ENCODE measurements at places on chromosomes 3 and 15. TPM values are rescaled to one million over a fixed set of nuclear protein-coding genes. Genes with fewer than 3 reads are reported as not detected.

CPN2 gene
- not detected for total RNA-seq

THOC7 gene
- 19.4 TPM for total RNA-seq

LHFPL4 gene
- total RNA-seq: 0.54 TPM

FGD5 gene
- total RNA-seq: 12.3 TPM

CCRL2 gene
- 13.5 TPM for total RNA-seq

FANCD2OS gene
- not detected for total RNA-seq

AADAC gene
- 89.9 TPM for total RNA-seq

GRCh38 chr3:50174947-50175524, 16.4 kb upstream of the GNAT1 start:
- H3K36me3 ChIP-seq: peaks cover 4% of the 10 kb centered on the region
- no peaks in the 10 kb centered on the region for H3K27me3 ChIP-seq
- H3K4me1 ChIP-seq: peaks cover 47% of the 10 kb centered on the region

GRCh38 chr3:129382366-129382765, 46.1 kb downstream of the EFCAB12 start:
- H3K4me3 ChIP-seq: no peak overlapping the region
- H3K36me3 ChIP-seq: no peaks in the 10 kb centered on the region
- DNase-seq: no peak
- H3K4me1 ChIP-seq: no peaks in the 10 kb centered on the region

- H3K36me3 ChIP-seq: no peaks in the 10 kb centered on the region
- no peaks in the 10 kb centered on the region for H3K27me3 ChIP-seq
- no peak for DNase-seq
- no peaks in the 10 kb centered on the region for H3K4me1 ChIP-seq
- H3K27ac ChIP-seq: no peak overlapping the region
Measured at GRCh38 chr3:164417955-164418354, 660.3 kb downstream of the SI start.

GRCh38 chr15:34239151-34239808, 14.5 kb downstream of the EMC4 start:
- DNase-seq: no peak
- no peaks in the 10 kb centered on the region for H3K4me1 ChIP-seq
- peaks cover 73% of the 10 kb centered on the region for H3K36me3 ChIP-seq
- H3K27ac ChIP-seq: no peak overlapping the region
- no peak overlapping the region for H3K4me3 ChIP-seq

DNA sequence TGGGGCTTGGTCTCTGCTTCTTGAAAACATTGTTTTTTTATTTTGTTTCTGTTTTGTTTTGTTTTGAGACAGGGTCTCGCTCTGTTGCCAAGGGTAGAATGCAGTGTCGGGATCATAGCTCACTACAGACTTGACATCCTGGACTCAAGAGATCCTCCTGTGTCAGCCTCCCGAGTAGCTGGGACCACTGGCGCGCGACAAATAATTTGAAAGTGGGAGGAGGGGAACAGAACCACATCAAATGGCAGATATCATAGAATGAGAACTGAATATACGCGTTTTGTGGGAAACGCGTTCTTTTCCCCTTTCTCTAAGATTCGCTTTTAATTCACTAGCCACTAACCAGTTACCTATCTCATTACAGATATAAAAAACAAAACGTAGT, 641 bp upstream of the VPS13C start:
- H3K27me3 ChIP-seq: no peaks in the 10 kb centered on the region
- no peak for DNase-seq
- peak overlapping the region; percentile 87 for H3K4me3 ChIP-seq
- peaks cover 14% of the 10 kb centered on the region for H3K4me1 ChIP-seq
- H3K27ac ChIP-seq: peak overlapping the region; percentile 92
- H3K36me3 ChIP-seq: no peaks in the 10 kb centered on the region

GRCh38 chr3:58626841-58627569, 39.6 kb downstream of the FAM3D start:
- H3K36me3 ChIP-seq: no peaks in the 10 kb centered on the region
- no peak for DNase-seq
- H3K4me1 ChIP-seq: peaks cover 31% of the 10 kb centered on the region
- H3K27me3 ChIP-seq: no peaks in the 10 kb centered on the region
- H3K27ac ChIP-seq: peak overlapping the region; percentile 37

DNA sequence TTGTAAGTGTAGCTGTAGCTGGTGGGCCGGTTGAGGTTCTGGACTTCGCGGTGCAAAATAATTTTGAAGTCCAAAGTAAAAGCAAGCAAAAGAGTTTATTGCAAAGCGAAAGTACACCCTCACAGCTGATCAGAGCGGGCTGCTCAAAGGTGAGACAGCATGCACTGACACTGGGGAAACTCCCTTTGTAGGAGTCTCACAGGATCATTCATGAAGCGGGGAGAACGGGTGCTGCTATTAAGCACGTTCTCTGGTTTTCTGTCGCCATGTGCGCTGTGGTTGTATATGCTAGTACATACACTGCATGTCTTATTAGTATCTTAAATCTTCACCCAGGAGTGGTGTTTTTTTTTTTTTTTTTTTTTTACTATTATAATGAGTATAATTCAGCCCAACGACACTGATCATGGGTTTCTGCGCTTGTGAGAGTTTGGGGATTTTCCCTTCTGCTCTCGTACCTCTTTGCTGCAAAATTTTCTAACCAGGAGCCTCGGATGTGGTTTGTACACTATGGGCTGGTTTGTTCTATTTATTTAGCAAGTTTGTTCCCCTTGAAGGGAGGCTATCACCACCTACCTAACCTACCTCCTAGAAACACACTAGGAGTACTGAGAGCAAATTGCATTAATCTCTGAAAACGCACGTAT, 1.4 kb upstream of the AP4E1 start:
- H3K36me3 ChIP-seq: no peaks in the 10 kb centered on the region
- peak overlapping the region; percentile 97 for H3K4me3 ChIP-seq
- peak overlapping the region; percentile 91 for H3K27ac ChIP-seq
- no peak for DNase-seq
- H3K27me3 ChIP-seq: no peaks in the 10 kb centered on the region
- H3K4me1 ChIP-seq: no peaks in the 10 kb centered on the region

DNA sequence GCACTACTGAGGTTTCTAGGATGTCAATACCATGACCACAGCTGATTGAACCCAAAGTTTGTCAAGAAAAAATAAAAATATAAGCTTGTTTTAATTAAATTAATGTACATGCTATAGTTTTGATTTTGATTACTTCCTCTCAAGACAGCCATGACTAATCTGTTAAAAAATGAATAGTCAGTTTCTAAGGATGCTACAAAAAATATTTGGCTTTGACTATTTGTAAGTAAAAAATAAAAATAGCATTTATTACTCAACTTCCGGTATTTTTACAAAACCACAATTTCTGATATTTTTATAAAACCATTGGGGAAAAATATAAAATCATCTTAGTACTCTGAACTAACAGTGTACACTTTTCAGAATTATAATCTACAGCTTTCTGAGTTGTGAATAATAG, 12.1 kb upstream of the TEX9 start:
- no peak overlapping the region for H3K4me3 ChIP-seq
- no peaks in the 10 kb centered on the region for H3K36me3 ChIP-seq
- DNase-seq: no peak
- H3K27me3 ChIP-seq: no peaks in the 10 kb centered on the region

- H3K4me3 ChIP-seq: no peak overlapping the region
- no peaks in the 10 kb centered on the region for H3K27me3 ChIP-seq
- DNase-seq: peak; percentile 34
- no peak overlapping the region for H3K27ac ChIP-seq
Measured at GRCh38 chr3:126527006-126527405, 3.1 kb downstream of the CHST13 start.

DNA sequence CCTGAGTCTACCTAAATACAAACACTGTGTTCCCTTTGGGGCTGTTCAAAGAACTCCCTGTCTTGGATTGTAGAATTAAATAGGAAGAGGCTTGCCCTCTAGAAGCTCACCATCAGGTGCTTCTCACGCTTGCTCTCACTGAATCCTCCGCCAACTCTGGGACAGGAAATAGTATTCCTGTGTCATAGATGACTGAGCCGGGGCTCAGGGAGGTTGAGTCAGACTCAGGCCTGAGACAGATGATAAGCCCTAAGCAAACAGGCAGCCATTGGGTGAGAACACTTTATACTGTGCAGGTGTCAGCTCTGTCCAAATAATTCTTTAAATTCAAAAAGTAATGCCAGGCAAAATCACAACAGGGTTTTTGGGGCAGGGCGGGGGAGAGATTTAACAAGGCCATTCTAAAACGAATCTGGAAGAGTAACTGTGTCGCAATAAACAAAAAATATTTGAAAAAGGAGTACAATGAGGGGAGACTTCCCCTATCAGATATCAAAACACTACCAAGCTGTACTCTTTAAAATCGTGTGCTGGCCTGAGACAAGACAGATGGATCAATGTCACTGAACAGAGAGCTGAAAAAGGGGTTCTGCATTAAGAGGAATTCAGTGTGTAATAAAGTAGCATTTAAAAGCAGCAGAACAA, 59.0 kb downstream of the EPHB3 start:
- no peak overlapping the region for H3K4me3 ChIP-seq
- DNase-seq: no peak
- no peaks in the 10 kb centered on the region for H3K27me3 ChIP-seq
- H3K4me1 ChIP-seq: no peaks in the 10 kb centered on the region
- no peaks in the 10 kb centered on the region for H3K36me3 ChIP-seq

DNA sequence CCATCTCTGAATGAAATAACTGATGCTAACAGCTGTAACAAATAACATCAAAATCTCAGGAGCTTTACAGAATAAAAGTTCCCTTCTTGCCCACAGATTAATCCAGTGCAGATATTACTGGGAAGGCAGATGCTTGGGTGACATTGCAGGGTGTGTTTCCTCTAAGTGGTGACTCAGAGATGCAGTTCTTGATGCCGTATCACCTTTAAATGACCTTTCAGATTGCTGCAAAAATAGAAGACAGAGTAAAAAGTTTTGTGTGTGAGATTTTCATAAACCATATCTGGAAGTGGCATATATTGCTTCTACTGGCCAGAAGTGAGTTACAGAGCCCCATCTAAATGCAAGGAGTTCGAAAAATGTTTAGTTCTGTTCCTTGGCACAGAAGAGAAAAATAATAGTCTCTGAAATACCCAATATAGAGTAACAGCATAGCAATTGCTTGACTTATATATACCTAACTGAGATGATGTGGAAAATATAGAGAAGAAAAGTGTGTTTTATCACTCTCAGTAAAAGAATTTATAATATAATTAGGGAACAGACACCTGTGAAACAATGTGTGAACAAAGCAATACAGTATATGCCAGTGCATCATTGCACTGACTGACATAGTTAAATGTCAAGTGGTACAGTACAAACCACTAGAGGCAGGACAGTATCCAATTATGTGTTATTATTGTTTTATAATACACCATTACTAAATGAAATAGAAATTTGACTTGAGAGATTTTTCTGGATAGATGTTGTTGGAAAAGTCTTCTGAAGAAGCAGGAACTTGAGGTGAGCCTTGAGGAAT, 430.7 kb upstream of the CBLB start:
- no peaks in the 10 kb centered on the region for H3K4me1 ChIP-seq
- H3K27me3 ChIP-seq: no peaks in the 10 kb centered on the region
- no peak overlapping the region for H3K4me3 ChIP-seq
- no peak for DNase-seq

DNA sequence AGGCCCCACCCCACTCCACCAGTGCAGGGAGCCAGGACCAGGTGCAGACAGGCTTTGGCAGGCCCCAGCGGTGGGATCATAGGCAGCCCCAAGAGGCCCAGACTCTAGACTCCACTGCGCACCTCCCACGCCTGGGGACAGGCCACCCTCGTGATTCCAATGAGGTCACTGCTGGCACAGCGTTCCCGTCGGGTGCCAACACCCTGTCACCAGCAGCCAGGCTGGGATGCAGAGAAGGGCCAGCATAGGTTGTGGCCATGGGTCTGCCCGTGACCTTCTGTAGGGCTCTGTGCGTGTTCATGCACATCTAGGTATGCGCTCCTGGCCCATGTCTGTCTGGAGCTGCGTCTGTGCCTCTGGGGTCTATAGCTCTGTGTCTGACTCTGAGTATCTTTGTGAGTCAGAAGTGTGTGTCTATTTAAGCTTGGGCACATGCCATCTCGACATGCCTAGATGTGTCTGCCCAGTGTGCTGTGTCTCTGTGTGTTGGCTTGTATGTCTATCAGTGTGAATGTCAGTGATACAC, 13.0 kb downstream of the VIPR1 start:
- no peak for DNase-seq
- no peaks in the 10 kb centered on the region for H3K36me3 ChIP-seq
- H3K4me1 ChIP-seq: peaks cover 60% of the 10 kb centered on the region
- peak overlapping the region; percentile 70 for H3K27ac ChIP-seq
- no peaks in the 10 kb centered on the region for H3K27me3 ChIP-seq
- no peak overlapping the region for H3K4me3 ChIP-seq

GRCh38 chr3:173584838-173585831, 187.6 kb downstream of the NLGN1 start:
- peak overlapping the region; percentile 29 for H3K4me3 ChIP-seq
- H3K4me1 ChIP-seq: no peaks in the 10 kb centered on the region
- H3K27ac ChIP-seq: no peak overlapping the region
- DNase-seq: peak; percentile 41

- DNase-seq: no peak
- H3K27me3 ChIP-seq: no peaks in the 10 kb centered on the region
- no peaks in the 10 kb centered on the region for H3K36me3 ChIP-seq
- H3K4me1 ChIP-seq: no peaks in the 10 kb centered on the region
- H3K4me3 ChIP-seq: no peak overlapping the region
- no peak overlapping the region for H3K27ac ChIP-seq
Measured at GRCh38 chr3:113242096-113242581, 30.8 kb downstream of the BOC start.

DNA sequence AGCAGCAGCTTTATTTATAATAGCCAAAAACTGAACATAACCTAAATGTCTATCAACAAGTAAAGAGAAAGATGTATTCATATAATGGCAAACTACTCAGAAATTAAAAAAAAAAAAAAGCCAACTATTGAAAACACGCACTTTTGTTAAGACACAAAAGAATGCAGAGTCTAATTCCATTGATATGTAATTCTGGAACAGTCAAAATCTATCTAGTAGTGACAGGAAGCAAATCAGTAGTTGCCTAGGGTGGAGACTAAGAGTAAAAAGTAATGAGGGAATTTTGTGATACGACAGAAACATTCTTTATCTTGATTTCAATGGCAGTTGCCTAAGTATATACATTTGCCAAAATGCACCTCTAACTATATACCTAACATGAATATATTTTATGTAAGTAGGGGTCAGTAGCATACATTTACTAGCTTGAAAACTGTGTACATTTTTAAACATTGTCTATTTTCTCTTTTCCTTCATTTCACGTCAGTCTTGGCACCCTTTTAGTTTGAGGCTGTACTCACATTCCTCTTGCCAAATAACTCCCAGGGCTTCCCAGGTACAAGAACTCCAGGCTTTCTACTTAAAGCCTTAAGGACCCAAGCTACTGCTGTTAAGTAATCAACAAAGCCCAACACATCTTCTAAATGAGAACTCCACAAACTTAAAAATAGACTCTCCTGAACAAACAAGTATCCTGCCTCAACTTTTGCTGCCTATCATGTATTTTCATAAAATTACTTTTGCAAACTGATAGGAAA, 54.7 kb downstream of the ADAM10 start:
- H3K4me3 ChIP-seq: no peak overlapping the region
- no peaks in the 10 kb centered on the region for H3K36me3 ChIP-seq
- H3K27ac ChIP-seq: no peak overlapping the region
- no peaks in the 10 kb centered on the region for H3K27me3 ChIP-seq
- no peaks in the 10 kb centered on the region for H3K4me1 ChIP-seq

All from Peyer's patch (tissue), 4 donors.